ENCODE measurements at places on chromosomes 12 and 14.
A peak's percentile ranks its signal among the peaks of the same experiment; 100 is the strongest.

DNA sequence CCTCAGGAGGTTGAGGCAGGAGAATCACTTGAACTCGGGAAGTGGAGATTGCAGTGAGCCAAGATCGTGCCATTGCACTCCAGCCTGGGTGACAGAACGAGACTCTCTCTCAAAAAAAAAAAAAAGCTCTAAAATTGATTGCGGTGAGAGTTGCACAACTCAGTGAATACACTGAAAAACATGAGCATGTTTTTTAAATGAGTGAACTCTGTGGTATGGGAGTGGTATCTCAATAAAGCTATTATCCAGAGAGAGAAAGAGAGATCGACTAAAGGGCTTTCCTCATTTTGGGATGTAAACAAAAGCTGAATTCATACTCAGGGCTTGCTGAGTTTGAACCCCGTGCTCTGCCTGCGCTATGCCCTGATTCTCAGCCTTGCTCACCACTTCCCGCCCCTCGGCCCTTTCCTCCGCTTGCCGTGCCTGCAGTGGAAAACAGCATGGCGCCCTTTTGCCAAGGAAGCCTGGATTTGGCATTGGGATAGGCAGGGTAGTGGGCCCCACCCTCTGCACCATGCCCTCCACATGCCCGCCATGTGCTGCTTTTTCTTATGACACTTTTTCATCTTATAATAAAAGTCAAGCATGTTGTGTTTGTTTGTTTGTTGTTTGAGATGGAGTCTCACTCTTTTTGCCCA, 102.5 kb downstream of the LGMN start:
- DNase-seq: peak; percentile 41

GRCh38 chr12:121522971-121523370, 57.9 kb downstream of the KDM2B start:
- DNase-seq: no peak

GRCh38 chr12:42213023-42213422, 25.0 kb downstream of the YAF2 start:
- no peak for DNase-seq

- DNase-seq: peak; percentile 79
Observed at GRCh38 chr14:55129428-55130195, 560 bp downstream of the LGALS3 start.

DNA sequence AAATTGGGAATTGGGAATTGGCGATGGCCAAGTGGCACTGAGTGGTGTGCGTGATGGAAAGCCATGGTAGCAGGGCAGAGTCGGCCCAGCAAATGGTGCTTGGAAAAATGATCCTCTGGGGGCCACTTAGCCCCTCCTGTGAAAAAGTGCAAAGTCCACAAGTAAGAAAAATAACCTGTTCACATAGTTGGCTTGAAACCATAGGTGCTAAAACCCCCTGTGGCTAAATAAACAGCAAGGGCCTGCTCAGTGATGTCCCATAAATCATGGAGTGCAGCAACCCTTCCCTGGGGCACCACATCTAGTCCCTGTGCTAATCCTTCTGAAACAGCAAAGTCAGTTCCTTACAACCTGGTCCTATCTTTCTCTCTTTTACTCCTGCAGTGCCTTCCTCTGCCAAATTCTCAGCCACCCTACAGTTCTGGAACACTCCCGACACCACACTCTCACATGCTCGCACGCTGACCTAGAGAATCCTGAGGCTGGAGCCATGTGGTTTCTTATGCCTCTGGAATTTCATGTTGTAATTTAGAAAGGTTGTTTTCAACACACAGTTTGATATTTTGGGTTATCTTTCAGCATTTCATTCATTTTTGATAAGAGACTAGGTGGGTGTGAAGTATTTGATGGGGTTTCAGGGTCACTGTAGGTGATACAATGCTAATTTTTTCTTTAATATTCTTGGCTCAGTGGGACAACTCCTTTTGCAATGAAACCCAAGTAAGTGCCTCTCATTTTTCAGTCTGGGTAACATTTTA, 123.6 kb downstream of the SMOC1 start:
- DNase-seq: no peak

All from AG08396 (cell line).